Stimulated activated memory B cell treated with anti-CD40 and anti-IgM and Interleukin-4, amounts not matched to agents 10 μg/mL and 1 μg/mL and 100 μg/mL, for 72 hours (primary cell): ENCODE measurements at places on chromosomes 16 and 17.
A peak's percentile ranks its signal among the peaks of the same experiment; 100 is the strongest.

- peak; percentile 60 for ATAC-seq
Measured at GRCh38 chr17:73956595-73957465, 246.6 kb upstream of the RPL38 start.

DNA sequence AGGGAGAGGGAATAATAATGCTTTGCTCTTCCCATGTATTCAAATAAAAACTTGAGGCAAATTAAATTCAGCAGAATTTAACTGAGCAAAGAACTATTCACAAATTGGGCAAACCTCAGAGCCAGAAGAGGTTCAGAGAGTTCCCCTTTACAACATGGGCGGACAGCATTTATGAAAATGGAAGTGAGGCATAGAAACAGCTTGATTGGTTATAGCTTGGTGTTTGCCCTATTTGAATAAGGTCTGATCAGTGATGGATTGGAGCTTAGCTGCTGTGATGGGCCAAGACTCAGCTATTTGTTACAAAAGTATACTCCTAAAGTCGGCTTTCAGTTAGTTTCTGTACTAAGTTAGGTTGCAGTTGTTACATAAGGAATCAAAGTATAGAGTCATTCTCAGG is 63.0 kb downstream of the TMEM100 start:
- ATAC-seq, result no peak

DNA sequence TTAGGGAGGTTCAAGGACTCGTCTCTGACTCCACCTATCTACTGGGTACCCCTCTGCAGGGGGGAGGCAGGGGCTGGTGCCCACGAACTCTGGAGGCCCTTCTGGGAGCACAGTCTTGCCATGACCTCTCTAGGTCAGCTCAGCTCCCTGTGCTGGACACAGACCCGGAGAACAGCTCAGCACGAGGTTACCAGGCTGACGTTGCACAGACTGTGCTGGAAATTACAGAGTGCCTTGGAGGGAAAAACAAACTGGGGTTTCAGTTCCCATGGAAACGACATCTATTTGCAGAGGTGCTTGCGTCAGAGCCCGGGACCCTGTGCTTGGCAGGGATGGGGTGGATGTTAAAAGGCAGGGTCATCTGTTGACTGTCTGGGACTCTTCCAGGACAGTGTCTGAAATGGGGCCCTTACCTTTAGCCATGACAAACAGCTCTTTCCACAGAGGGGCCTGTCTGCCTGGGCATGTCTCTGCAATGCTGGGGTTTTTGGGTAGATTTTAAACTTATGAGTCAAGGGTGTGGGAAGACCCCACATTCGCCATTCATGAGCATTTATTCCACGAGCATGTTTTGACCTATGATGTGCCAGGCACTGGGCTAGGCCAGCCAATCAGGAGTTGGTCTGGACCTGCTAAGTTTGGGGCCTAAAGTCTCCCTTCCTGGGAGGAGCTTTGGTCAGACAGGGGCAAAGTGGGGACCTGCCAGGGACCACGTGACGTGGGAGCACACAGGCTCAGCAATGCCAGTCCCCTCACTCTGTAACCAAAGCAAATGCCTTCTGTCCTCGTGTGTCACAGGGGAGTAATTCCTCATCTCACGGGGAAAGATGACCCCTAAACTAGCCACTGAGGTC is 22.5 kb downstream of the CCR7 start:
- ATAC-seq, result peak; percentile 75

GRCh38 chr17:50423553-50424159 is 2.4 kb upstream of the ACSF2 start:
- no peak for ATAC-seq

DNA sequence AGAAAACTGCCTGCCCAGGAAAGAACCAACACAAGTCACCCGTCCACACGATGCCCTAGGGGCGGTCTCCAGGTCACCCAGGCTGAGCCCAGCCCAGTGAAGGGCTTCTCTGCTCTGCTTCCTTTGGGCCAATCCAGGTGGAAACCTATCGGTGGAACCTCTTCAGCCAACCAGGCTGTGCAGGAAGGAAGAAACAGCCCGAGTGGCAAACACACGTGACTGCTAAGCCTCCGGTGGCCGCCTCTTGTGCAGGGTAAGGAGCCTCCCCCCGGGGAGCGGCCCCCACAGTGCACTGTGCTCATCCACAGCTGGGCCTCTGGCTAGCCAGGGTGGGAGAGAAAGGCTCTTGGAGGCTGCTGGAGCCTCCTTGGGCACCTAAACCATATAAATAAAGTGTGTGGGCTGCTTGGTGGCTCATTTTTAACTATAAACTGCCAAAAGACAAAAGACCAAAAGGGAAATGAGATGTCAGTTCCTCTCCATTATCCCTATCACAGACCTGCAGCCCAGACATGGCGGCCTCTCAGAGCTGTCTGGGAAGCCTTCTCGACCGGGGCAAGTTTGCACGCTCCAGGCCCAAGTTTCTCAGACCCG is 2.4 kb downstream of the RTN4RL1 start:
- no peak for ATAC-seq

- ATAC-seq, result peak; percentile 68
Measured at GRCh38 chr17:7717756-7718350, 309 bp downstream of the DNAH2 start.

- ATAC-seq, result no peak
Measured at GRCh38 chr17:50114849-50115357, 15.1 kb downstream of the SAMD14 start.

DNA sequence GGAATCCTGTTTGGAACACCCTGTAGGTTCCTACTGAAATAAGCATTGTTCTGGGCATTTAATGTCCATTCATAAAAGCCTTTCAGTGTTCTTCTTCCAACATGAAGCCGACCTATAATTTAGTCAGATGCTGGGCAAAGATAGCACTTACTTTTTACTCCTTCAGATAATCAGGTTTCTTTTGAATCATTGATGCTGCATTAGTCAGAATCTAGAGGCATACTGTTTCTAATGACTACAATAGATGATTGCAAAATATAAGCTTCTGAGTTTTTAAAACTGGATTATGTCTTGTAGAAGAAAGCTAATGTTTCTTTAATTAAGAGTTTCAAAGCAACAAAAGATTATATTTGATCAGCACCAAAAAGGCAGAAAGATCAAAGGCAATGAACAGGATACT is 16.0 kb downstream of the MMD start:
- no peak for ATAC-seq

DNA sequence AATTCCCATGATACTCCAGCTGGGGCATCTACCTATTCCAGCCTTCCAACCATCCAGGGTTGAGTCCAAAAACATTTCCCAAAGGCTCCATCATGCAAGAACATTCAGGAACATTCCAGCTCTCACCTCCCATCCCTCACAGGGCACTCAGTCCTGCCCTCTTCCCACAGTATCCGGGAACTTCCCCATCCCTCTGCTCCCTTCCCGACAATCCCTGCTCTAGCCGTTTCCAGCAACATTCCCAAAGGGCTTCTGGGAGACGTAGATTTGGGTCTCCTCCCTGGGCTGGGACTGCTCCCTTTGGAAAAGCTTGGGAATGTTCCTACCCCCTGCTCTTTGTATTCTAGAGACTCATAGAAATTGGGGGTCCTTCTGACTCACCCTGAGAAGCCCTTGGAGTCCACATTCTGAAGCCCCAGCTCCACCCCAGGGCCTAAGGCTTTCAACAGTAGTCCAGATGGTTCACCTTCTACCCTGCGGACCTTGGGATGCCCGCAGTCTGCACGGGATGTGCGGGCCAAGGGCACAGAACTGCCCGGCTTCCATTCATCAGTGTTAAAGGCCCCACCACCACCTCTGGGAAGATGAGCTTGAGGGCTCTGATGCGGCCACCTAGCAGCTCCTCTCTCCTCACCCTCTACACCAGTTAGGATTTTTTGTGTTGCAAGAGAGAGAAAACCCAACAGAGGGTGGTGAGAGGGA is 25.4 kb downstream of the NGFR start:
- no peak for ATAC-seq

DNA sequence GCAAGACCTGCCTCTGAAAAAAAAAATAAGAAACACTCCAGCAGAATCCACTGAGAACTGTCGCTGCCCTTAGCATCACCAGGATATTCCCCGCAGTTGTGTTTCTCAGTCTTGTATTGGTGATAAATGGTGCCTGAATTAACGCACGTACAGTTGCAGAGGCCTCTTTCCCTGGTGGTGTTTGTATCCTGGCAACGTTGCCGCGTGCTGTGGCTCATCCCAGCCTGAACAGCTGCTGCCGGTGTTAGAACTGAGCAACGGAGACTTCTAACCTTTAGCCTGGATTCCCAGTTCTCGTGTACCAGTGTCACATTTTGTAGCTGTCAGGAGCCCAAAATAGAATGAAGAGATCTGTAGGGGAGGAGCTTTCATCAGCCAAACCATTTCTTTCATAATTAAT is 4.8 kb downstream of the MLYCD start:
- no peak for ATAC-seq

DNA sequence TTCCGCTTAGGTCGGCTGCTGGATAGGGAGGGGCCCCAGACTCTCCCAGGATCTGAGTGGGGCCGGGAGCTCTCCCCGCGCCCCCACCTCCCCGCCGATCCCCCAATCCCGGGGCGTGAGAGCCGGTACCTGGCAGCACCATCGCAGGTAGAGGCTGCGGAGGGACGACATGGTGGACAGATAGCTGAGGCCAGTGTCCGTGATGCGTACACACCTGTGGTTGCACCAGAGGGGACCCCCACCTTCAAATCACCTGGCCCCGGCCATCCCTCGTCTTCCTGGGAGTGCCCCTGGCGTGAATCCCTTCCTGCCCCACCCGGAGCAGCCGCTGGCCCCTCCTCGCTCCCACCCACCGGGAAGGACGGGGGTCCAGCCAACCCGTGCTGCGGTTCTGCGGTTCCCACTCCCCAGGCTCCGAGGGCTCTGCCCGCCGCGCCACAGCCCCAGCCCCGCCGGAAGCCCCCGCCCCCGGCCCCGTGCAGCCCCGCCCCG is 4.7 kb upstream of the WDR24 start:
- ATAC-seq, result no peak

- ATAC-seq, result no peak
Measured at GRCh38 chr17:66494023-66494803, 191.8 kb downstream of the PRKCA start.

DNA sequence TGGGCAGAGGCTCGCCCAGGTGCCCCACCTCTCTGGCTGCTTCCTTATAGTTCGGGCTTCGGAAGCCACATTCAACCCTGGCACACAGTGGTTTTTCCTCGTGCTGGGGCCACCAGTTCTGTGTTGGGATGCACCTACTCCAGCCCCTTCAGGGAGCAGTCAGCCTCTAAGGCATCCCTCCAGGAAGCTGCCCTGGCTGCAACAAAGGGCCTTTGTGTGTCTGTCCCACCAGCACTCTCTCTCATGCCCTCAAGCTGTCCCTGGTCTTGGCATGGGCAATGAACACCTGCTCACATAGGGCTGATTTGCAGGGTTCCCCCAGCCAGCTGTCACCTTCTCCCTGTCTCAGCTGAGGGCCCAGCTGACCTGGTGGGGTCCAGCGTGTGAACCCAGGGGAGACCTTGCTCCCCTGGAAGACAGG is 754 bp upstream of the NOXO1 start:
- no peak for ATAC-seq

DNA sequence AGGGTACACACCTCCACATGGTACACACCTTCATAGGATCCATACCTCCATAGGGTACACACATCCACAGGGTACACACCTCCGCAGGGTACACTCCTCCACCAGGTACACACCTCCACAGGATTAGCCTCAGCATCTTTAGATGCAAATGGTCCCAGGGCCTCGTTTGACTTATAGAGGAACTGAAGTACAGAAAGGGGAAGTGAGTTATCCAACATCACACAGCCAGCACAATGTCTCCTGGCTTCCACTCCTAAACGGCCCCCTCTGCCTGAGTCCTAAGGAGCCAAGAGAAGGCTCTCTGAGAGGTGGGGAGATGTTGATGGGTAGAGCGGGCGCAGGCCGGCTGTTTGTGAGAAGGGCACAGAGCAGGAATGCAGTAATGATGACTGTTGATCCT is 12.0 kb downstream of the FOXN1 start:
- ATAC-seq, result peak; percentile 85

DNA sequence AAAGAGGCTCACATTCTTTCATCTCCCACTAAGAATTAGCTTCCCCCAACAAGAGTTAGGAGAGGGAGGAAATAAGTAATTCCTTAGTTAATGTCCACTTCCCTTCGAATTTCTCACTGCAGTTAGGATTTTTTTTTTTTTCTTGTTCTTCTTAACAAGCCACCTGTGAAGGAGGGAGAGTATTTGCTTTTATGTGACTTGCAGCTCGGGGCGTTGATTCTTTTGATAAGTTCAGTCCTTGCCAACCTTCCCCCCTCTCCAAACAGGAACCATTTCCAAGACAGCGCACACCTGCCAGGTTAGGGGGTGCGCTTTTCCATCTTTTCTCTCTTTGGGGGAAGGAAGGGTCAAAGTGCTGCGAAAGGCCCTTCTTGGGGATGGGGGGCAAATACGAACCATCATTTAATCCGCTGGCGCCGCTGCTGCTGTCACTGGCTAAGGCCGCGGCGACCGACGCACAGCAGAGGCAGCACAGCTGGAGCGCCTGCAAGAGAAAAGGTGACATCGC is 758 bp downstream of the ADAMTS18 start:
- no peak for ATAC-seq

DNA sequence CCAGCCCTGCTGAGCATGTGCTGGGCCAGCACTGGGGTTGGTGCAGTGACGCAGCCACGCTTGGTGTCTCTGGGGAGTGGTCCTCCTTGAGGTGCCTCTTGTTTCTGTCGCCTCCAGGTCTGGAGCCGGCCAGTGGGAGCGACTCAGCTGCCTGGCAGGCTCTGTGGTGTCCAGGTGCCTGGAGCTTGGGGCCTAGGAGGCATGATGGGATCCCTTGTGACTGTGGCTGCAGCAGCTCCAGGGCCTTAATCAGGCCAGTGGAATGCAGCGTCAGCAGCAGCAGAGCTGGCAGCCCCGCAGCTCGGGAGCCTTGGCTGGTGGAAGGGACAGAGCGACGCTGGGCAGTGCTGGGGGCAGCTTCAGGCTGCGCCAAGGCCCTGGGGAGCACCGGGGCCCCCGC is 74.7 kb upstream of the CIBAR2 start:
- ATAC-seq, result no peak

DNA sequence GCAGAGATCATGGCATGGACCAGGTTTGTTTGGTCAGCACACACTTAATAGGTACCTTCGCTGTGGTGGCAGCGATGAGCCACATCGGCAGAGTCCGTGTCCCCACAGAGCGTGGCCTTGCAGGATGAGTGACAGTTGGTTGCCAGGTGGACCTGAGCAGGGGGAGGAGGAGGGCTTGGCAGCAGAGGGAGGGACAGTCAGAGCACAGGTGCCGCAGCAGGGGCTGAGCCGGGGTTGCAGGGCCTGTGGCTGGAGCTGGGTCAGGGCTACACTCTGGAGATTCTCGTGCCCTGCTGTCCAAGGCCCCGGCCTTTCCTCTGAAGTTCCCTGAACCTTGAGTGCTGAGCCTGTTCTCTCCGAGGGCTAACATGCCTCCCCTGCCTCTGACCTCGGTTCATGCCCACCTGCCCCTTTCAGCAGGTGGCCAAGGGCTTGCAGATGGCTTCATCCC is 24.8 kb downstream of the POLR3E start:
- ATAC-seq, result no peak

- no peak for ATAC-seq
Measured at GRCh38 chr16:62068747-62069146, 32.5 kb upstream of the CDH8 start.

DNA sequence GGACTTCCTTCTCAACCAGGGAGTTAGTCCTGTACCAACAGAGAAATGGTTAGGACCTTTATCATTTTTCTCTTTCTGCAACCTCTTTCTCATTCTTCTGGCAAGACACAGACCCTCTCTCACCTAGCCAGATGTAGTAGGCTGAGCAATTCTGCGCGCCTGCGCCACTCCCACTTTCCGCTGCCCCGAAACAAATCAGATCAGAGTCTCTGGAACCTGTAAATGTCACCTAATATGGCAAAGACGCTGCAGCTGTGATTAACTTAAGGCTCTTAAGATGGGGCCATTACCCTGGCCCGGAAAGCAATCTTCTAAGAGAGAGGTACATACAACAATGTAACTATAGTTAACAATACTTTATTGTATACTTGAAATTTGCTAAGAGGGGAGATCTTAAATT is 94.3 kb upstream of the ASIC2 start:
- no peak for ATAC-seq
